ENCODE measurements at places on chromosomes 2 and 18. TPM values are rescaled to one million over a fixed set of nuclear protein-coding genes. Genes with fewer than 3 reads are reported as not detected.

DNA sequence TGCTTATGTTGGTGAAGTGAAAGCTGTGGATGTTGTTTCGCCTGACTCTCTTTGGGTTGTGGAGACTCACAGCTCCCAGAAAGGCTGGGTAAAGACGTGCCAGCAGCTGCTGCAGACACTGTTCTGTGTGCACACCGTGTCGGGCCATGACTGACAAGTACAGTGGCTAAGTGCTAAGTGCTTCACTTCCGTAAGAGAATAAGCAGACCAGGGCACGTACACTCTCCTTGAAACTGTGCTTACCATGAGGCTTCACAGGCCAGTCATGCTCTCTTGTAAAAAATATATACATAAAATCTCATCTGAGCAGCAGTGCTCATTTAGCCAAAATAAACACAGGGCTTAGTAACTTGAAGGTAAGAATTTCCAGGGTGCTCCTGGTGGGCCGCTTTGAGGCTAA is 86.0 kb downstream of the NRP2 start:
- H3K27ac ChIP-seq: no peak overlapping the region
- no peaks in the 10 kb centered on the region for H3K36me3 ChIP-seq
- no peaks in the 10 kb centered on the region for H3K27me3 ChIP-seq

GRCh38 chr2:11540148-11540995 is 6.5 kb downstream of the GREB1 start:
- no peak overlapping the region for H3K27ac ChIP-seq
- no peaks in the 10 kb centered on the region for H3K4me1 ChIP-seq
- no peak for DNase-seq
- H3K4me3 ChIP-seq: no peak overlapping the region
- peaks cover 4% of the 10 kb centered on the region for H3K27me3 ChIP-seq
- no peaks in the 10 kb centered on the region for H3K36me3 ChIP-seq

- no peak for DNase-seq
- H3K4me1 ChIP-seq: no peaks in the 10 kb centered on the region
- H3K27me3 ChIP-seq: no peaks in the 10 kb centered on the region
These were observed 50.1 kb downstream of the CDH19 start for GRCh38 chr18:66553824-66554223.

DNA sequence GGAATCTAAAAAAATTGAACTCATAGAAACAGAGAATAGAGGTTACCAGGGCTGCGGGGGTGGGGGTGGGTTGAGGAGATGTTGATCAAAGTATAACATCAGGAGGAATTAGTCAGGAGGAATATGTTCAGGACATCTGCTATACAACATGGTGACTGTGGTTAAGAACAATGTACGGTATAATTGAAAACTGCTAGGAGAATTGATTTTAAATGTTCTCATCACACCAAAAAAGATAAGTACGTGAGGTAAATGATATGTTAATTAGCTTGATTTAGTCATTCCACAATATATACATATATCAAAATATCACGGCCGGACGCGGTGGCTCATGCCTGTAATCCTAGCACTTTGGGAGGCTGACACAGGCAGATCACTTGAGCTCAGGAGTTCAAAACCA is 140.2 kb downstream of the MTCL1 start:
- H3K27ac ChIP-seq: no peak overlapping the region
- no peaks in the 10 kb centered on the region for H3K36me3 ChIP-seq
- no peaks in the 10 kb centered on the region for H3K4me1 ChIP-seq

The ACOXL gene
- polyA plus RNA-seq: not detected

The ADNP2 gene
- polyA plus RNA-seq: 9.8 TPM

The ZNF397 gene
- 6.7 TPM for polyA plus RNA-seq

The SERPINB10 gene
- polyA plus RNA-seq: not detected

Data from CD8-positive, alpha-beta memory T cell (primary cell).